ENCODE measurements at places on chromosomes 6 and 20.

GRCh38 chr6:149995971-149996370 is 29.4 kb downstream of the RAET1L start:
- DNase-seq: no peak

DNA sequence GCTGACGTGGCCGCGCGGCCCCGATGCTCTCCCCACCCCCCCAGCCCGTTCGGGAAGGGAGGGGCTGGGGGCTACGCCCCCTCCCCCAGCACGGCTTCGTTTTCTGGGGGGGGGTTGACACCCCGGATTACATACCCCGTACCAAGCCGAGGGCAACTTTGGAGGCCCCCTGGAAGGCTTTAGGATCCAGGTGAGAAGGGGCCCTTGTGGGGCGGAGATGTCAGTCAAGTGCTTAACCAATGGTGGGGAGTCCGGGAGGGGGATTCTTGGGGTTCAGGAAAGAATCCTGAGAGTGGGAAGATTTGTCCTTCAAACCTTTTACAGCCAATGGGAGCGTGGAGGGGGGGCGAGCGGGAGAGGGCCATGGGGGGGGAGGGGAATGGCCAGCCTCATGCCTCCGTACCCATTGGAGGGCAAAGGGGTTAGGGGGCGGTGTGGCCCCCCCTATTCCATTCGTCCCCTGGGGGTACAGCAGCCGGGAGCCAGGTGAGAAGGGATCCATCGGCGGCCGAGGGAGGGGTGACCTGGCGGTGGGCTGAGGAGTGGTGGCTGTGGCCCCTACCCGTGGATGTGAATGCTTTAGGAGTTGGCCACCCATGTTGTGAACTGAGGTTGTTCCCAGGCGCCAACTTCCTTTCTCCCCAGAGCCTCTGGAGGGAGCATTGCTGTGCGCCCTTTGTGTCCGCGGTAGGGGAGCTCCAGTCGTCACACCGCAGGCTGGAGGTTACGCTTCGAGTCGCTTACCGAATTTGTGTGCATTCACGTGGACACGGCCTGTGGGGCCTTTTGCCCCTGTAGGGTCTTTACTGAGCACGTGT is 682 bp downstream of the BRD2 start:
- DNase-seq: peak; percentile 67

GRCh38 chr6:87049779-87050178 is 45.1 kb downstream of the CGA start:
- DNase-seq: no peak

DNA sequence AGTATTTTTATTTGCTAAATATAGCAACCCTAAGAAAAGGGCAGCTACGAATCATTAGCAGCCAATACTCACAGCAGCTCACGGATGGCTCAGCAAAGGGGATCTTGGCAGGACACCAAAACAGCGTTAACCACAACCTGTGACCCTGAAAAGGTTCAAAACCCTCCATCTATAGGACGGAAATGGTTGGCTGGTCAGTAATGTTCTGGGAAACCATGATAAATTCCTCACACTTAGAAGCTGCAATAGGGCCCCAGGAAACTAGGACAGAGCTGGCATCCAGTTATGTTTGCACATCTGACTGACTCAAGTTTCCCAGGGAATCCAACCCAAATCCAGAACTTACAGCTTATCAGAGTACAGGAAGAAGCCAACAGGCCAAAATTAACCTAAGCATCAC is 30.9 kb upstream of the PTPRT start:
- no peak for DNase-seq

- no peak for DNase-seq
Observed at GRCh38 chr6:90425161-90425641, 128.6 kb upstream of the BACH2 start.

DNA sequence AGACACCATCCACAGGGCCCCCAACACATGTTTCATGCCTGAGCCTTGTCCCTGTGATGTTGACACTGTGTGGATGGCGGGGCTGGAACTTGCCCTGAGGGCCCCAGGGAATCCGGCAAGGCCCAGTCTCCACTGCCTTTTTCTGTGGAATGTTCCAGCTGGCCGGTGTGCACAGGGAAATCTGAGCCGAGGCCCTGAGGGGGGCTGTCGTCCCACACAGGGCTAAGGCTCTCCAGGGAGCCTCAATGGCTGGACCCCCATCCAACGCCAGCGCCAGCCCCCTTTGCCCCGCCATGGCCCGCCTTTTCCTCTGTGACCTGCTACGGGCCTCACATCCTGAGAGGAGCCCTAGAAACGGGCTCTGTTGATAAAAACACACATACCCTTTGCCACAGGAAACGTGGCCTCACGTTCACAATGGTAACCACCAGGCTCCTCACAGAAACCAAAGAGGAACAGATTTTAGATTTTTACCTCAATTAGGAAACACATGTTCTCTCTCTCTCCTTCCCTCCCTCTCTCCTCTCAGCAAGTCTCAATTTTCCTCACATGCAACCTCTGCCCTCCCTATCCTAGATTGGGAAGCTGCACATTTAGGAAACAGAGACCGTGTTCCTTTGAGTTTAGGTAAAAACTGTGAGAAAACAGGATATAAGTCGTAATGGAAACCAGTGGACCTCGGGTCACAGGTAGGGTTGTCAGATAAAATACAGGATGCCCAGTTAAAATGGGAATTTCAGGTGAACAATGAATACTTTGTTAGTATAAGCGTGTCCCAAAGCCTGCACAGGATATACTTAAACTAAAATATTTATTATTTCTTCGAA is 13.7 kb upstream of the ZNF831 start:
- peak; percentile 88 for DNase-seq

- DNase-seq: no peak
Observed at GRCh38 chr6:130908188-130908587, 81.0 kb downstream of the SMLR1 start.

- DNase-seq: no peak
Observed at GRCh38 chr6:34246249-34246562, 2.6 kb downstream of the SMIM29 start.

DNA sequence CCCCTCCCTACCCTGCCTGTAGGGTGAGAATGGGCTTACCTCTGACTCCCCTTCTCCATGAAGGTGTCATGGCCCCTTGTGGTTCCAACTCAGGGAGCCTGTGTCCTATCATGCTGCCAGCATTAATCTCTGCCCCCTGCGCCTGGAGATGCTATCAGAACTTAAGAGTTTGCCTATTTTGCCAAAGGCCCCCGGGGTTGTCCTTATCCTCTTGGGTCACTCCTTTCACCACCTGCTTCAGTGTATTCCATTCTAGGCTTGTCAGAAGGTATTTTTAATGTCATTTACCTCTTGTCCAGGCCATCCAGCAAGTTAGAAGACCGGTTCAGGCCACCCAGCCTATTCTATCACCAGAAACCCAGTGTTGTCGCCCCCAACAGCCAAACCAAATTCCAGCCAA is 10.5 kb downstream of the RRBP1 start:
- DNase-seq: no peak

DNA sequence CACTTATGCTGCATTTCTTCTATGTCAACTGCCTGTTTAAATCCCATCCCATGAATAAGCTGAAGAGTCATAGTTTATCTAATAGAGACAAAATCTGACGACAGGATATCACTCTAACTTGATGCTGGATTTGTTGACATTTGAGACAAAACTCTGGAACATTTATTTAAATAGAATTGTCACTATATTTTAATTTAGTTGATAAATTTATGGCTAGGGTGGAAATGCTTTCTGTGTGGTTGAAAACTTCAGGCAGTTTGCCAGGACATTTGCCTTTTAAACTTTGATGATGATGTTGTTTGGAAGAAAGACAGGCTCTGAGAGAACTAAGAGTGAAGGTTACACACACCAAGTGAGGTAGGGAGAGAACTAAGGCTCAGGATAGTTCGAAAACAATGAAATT is 68.1 kb downstream of the GJA1 start:
- no peak for DNase-seq

GRCh38 chr6:64591676-64592036 is 956.1 kb downstream of the PHF3 start:
- DNase-seq: no peak

DNA sequence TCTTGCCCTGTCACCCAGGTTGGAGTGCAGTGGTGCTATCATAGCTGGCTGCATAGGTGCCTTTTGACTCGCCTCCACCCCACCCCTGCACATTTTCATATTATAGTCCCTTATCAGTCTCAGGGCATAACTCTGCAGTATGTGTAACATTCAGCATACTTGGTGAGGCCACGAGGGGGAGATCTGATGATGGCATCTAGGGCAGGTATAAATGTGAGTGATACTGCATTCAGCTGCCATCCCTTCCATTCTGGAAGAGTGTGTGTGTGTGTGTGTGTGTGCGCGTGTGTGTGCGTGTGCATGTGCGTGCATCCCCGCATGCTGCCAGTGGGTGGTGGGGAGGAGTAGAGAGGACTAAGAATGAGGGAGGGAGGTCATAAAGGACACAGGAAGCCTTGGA is 81.4 kb downstream of the JARID2 start:
- DNase-seq: peak; percentile 43

- DNase-seq: no peak
Observed at GRCh38 chr6:131782764-131783163, 25.1 kb upstream of the ENPP1 start.

GRCh38 chr20:3374296-3374695 is 33.2 kb downstream of the DNAAF9 start:
- no peak for DNase-seq

DNA sequence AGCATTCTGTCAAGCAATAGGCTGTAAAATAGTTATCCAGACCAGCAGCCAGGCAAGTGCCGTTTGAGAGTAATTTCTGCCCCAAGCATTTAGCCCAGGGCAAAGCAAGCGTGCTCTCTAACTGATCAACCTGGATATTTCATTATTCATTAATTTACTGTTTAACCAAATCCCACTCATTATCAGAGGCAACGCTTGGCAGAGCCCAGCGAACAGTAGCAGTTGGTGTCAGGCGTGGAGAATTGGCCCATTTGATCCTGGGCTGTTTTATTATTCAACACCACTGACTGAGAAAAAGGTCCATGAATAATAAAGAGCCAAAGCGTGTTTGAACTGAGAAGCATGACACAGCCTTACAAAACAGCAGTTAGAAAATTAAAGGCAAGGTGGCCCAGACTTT is 35.3 kb downstream of the TFAP2B start:
- no peak for DNase-seq

- no peak for DNase-seq
Observed at GRCh38 chr6:151240791-151241642, 1.2 kb downstream of the AKAP12 start.

DNA sequence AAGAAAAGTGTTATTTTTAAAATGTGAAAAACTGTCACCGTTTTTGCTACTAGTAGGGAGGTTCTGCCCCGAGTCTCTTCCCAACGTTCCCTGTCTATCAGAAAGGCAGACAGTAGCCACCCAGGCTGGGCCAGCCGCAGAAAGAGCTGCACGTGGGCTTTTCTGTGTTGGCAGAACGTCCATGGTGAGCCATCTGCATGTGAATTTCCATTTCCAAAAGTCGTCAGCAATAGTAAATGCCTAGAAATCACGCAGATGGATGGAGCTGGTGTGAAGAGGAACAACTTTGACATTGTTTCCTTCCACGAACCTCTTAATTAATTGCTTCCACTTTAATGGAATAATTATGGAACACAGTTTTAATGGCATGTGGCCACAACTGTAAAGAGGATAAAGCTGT is 97.5 kb downstream of the FAM120B start:
- no peak for DNase-seq

- DNase-seq: no peak
Observed at GRCh38 chr20:8315639-8316573, 183.8 kb downstream of the PLCB1 start.

GRCh38 chr6:77786935-77787629 is 134.2 kb downstream of the MEI4 start:
- DNase-seq: no peak

- DNase-seq: peak; percentile 20
Observed at GRCh38 chr20:21101932-21102575, 4.1 kb downstream of the LINC00237 start.

DNA sequence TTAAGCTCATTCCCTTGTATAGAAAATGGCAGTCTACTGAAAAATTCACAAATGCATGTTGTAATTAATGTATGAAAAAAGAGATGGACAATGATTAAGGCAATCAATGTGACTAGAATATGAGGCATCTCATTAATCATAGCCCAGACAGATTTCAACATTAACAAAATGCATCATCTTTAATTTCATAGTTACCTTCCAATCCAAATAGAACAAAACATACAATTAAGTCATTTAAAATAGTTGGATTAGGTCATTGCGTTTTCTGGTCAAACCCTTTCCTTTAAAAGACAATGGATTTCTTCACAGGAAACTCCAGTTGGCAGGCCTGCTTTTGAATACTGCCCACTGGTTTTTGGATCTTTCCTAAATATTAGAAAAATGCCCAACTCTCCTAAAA is 203.9 kb downstream of the HAO1 start:
- DNase-seq: no peak

DNA sequence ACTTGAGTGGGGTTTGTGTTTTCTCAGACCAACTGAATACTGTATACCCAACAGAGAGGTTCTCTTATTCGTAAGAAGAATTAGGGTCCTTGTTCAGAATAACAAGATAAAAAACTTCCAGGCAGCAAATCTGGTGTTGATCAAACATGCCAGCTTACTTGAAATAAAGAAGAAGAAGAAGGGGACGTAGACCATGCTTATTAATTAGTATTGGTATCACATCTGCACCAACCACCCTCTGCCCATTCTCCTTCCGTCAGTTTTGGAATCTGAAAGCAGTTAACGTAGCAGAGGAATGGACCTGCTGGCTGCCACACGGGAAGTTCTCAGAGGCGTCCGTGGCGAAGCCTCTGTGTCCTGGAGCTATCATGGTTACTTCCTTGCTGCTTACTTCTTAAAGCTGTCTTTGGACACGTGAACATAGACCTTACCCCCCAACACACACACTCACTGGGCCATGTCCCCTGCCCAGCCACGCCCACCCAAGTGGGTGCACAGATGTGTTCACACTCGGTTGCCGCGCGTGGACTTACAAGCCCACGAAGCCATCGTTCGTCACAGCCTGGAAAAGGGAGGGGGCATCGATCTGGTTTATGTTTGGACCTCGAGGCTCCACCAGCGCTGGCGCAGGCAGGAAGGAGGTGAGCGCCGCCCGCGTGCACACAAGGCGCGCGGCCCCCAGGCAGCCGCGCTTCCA is 4.1 kb upstream of the DLL1 start:
- no peak for DNase-seq

DNA sequence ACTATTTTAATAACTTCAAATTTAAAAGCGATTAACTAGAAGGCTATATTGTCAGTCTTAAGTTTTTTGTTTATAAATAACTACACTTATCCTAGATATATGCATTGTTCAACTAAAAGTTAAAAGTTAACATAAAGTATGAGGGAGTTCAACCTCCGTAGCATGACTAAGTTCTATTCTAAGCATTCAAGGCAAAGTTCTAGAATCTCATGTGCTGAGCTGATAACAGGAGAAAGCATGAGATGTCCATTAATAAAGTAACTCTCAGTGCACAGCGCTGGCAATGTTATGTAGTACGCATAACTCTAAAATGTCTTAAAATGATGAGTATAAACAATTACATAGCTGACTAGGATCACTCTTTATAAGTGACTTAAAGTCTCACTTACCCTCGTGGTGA is 264.8 kb downstream of the RNGTT start:
- no peak for DNase-seq

Measured in CD4-positive, alpha-beta T cell treated with Interleukin-15 for 1 hour (primary cell).